ENCODE measurements at places on chromosomes 16 and 17.

DNA sequence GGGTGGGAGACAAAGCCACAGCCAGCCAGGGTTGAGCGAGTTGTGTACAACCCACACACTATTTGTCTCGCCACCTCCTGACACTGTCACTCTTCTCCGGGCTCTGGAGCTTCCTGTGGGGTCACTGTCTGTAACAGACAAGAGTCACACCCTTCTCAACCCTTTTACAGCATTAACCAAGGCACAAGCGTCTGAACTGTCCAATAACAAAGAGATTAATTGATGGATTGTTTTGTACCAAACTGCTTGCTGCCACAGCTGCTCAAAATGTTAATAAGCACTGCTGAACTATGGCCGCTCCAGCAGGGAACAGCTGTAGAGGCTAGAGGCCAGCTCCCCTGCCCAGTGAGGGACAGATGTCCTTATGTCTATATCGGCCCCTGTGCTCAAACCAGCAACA lies 25.2 kb upstream of the HYDIN start:
- DNase-seq, result no peak

- DNase-seq, result no peak
Measured at GRCh38 chr17:2656283-2656682, 55.3 kb downstream of the CLUH start.

GRCh38 chr16:58336332-58337089 lies 41.7 kb upstream of the PRSS54 start:
- peak; percentile 83 for DNase-seq

DNA sequence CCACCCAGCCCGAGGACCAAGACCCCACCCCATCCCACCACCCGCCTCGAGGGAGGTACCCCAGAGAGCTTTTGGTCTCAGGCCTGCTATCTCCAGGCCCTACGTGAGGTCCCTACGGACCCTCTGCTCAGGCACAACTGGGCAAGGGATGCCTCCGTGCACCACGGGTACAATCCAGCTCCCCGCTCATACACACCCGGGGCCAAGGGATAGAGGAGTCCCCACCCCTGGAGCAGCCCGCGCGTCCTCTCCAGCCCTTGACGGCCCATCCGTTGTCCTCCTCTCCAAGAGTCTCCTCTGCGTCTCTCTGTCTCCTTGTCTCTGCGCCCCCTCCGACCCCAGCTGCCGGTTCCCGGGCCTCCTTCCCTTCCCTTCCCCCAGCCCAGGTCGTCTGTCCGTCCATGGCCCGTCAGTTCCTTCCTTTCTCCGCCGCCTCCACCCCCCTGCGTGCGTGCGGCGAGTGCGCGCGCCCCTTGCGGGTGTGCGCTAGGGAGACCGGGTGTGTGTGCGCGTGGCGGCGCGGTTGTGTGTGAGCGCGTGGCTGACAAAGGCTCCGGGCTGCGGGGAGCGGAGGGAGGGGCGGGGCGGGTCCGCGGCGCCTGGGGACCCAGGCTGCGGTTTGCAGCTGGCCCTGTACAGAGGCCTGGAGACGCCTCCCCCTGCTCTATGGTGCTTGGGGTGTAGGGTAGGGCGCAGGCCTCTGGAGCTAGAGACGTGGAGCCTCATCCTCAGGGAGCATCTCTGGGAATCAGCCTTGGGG lies 930 bp downstream of the SPNS2 start:
- peak; percentile 75 for DNase-seq

DNA sequence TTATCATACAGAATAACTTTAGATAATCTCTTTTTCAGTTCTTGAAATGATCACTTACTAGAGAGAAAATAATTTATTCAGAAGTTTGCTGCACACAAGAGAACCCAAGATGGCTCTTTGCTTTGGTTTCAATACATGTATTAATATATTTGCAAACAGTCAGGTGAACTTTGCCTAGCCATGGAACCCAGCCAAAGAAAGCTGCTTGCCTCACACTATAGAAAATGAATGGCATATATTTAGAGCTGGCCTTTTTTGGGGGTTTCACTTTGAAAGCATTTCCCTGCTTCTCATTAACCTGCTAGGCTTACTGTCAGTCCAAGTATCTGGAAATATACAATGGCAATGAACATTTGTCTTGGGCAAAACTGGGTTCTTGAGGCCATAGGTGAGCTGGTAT lies 75.3 kb downstream of the MRTFB start:
- DNase-seq, result peak; percentile 26

- no peak for DNase-seq
Measured at GRCh38 chr17:28937044-28937729, 14.1 kb downstream of the PHF12 start.

DNA sequence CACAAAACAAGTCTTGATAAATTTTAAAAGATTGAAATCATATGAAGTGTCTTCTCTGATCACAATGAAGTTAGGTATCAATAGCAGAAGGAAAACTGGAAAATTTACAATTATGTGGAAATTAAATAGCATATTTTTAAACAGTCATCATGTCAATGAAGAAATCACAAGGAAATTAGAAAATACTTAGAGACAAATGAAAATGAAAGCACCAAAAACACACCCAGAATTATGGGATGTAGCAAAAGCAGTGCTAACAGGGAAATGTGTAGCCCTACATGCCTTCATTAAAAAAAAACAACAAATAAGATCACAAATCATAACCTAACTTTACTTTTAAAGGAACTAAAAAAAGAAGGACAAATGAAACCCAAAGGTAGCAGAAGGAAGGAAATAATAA lies 7.5 kb upstream of the IL21R start:
- DNase-seq, result no peak

DNA sequence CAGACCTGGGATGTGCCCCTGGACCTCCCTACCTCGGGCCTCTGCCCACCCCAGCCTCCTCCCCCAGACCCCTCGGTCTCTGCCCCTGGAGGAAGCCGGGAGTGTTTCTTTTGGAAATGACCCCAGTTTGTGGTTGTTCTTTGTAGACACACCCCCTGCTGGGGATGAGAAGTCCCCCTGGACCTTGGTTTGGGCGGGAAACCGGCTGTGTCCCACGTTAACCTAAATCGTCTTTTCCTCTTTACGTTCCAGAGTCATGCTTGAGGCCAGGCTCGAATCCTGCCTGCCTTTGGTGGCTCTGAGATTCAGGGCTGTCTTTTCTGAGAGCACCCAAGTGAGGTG lies 116.6 kb downstream of the METRNL start:
- DNase-seq, result no peak

GRCh38 chr16:78002915-78003538 lies 19.3 kb upstream of the CLEC3A start:
- DNase-seq, result peak; percentile 95

DNA sequence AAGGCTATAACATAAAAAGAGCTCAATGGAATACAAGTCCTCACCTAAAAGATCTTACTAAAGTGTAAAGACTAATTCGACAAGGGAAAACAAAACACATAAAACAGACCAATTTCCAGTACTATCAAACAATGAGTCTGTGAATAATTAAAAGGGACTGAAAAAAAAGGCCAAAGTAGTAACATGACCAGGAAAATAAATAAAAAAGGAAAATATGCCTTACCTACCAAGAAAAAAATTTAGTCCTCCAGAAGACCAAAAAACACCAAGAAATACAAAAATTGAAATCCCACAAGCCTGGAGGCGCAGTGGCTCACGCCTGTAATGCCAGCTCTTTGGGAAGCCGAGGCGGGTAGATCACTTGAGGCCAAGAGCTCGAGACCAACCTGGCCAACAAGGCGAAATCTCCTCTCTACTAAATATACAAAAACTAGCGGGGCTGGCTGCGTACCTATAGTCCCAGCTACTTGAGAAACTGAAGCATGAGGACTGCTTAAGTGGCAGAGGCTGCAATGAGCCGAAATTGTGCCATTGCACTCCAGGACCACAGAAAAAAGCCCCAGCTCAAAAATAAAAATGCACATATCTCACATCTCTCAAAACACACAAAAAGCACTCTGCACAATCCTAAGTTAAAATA lies 60.8 kb downstream of the TEX14 start:
- DNase-seq, result no peak

- no peak for DNase-seq
Measured at GRCh38 chr17:61594294-61594825, 3.3 kb upstream of the NACA2 start.

DNA sequence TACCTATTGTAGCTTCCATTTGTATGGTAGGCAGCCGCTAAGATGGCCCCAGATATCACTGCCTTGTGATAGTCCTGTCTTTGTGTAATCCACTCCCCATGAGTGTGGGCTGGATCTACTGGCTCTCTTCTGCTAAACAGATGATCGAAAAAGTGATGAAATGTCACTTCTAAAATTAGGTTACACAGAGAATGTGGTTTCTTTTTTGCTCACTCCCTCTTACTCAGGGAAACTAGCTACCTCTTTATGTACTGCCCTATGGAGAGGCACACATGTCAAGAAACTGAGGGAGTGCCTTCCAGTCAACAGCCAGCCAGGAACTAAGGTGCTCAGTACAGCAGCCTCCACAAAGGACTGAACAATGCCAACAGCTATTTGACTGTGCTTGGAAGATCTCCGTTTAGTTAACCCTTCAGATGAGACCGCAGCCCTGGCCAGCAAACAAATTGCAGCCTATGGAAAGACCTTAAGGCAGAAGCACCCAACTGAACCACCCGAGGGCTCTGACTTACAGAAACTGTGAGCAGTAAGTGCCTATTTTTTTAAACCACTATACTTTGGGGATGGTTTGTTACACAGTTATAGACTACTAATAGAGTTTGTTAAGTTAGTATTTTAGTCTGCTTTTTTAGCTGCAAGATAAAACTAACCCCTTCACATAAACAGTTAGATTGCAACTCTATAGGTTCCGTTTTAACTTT lies 113.2 kb upstream of the MAF start:
- DNase-seq, result no peak

- no peak for DNase-seq
Measured at GRCh38 chr16:57549730-57550129, 7.3 kb downstream of the ADGRG5 start.

DNA sequence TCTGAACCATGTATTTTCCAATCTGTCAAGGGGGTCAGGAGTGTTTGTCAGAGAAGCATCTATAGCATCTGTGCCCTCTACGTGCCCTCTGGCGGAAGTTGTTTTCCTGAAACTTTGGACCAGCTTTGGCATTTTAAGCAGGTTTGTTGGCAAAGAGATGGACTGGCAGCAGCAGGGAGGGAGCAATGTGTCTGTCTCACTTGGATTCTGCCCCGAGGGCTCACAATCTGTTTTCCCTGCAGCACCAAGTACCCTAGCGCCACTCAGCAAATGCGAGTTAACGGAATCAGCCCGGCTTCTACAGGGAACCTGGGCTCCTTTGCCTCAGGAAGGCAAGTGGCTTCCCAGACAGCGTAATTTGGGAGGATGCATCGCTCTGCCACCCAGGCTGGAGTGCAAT lies 17.4 kb downstream of the DUSP14 start:
- DNase-seq, result no peak

DNA sequence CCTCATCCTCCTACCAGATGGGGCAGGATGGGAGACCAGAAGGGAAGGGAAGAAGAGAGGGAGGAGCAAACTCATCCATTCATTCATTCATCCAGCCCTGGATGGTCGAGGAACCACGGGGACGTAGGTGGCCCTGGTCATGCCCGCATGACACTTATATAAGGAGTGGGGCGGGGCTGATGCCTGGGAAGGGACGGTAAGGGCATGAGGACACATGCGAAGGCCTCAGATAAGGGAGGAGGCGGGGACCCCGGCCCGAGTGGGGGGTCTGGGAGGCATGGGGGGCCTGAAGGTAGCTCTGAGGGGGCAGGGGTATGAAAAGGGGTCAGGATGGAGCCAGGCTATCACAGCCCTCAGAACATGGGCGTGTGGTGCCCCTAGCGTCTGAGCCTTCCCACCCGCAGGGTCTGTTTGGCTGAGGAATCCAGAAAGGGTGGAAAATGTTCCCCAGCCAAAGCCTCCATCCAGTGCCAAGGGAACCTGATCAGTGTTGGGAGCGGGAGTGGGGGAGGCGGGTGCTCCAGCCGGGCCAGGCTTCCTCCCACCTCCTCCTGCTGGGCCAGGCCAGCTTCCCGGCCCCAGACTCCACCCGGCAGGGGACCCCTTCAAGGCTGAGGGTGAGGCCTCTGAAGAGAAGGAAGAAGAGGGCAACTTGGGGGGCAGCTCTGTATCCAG lies 17.6 kb upstream of the CD79B start:
- DNase-seq, result no peak

GRCh38 chr17:38906460-38907228 lies 18.8 kb upstream of the LASP1NB start:
- peak; percentile 42 for DNase-seq

DNA sequence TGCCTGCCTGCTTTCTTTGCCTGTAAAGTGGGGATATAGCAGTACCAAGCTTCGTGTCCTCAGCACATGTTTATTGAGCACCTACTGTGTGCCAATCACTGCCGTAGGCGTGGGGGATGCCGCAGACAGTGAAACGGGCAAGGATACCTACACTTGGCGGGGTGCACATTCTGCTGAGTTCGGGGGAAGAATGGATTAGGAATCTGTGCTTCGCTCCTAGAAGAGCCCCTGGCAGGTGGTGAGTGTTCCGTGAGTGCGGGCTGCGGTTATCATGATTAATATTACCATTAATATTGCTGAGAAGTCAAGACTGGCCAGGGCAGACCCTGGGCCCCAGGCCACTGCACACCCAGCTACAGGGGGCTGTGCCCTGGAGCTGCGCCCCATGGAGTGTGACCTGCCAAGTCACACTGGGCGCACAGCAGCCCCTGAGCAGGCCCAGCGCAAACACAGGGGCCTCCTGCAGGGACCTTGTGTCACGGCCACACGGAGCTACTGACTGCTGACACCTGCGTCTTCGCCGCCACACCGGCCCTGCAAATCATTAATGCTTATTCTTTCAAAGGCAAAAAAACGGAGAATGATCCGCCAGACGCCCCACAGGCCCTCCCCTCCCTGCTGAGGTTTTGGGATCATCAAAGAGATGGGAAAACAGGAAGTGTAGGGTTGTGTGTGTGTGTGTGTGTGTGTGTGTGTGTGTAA lies 213.4 kb upstream of the GSE1 start:
- no peak for DNase-seq

DNA sequence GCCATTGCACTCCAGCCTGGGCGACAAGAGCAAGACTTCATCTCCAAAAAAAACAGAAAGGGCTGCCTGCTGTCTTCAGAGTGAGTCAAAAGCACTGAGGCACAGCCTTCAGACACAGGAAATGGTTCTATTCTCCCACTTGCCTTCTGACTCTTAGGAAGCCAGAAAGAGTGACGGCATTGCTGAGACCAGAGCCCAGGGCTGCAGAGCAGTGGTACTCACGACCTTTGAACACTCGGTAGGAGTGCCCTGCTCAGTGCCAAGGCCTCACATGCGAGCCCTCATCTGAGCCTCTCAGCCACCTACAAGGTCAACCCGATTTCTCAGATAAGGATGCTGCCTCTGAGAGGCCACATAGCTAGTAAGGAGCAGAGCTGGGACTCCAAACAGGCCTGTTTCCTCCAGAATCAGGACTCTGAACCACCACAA lies 3.5 kb upstream of the ITGAE start:
- DNase-seq, result peak; percentile 41

DNA sequence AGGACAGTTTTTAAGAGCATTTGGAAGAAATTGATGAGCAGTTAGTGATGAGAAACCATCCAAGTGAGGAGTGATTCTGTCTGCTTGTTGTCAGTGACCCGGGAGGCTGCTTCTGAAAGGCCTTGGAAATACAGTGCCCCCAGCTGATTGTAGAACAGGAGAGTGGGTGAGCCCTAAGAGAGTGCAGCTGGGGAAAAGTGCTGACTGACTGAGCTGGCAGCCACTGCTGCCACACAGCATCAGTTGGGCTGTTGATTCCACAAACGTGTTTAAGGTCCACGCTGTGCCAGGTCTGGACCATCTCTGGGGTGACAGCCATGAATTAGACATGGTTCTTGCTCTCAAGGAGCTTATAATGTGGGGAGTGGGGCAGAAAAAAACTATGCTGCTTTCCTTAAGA lies 18.9 kb downstream of the NUP93 start:
- no peak for DNase-seq

Measured in dermis blood vessel endothelial cell (primary cell).